ENCODE measurements at places on chromosomes 5 and 9.

GRCh38 chr5:96642281-96642640 lies 19.9 kb upstream of the CAST start:
- DNase-seq: no peak

DNA sequence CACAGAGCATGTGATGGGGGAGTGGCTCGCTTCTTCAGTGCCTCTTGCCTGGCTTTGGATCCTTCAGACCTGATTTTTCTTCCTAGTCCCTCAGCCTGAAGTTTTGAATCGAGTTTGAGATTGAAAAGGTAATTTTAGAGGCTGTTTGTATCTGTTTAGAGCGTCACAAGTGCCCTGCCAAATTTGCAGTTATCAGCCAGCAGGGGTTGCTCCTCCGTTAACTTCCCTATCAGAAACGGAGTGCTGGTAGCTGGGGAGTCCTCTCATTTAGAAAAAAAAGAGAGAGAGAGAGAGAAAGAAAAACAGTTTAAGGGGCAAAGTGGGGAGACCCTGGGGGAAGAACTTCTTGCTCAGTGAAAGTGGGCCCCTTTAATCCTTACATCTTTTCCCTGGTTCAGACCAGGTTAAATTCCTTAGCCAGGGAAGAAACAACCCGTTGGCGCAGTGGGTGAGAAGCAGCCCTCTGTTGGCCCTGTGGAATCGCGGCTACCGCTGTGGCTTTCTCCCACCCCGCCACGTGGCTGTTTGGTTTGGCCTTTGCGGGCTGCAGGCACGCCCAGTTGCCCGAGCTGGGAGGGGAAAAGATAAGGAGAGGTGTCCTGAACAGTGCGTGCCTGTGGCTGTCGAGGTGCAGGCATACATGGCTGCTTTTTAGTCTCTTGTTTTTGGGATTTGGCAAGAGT lies 576.7 kb upstream of the ACO1 start:
- DNase-seq: no peak

DNA sequence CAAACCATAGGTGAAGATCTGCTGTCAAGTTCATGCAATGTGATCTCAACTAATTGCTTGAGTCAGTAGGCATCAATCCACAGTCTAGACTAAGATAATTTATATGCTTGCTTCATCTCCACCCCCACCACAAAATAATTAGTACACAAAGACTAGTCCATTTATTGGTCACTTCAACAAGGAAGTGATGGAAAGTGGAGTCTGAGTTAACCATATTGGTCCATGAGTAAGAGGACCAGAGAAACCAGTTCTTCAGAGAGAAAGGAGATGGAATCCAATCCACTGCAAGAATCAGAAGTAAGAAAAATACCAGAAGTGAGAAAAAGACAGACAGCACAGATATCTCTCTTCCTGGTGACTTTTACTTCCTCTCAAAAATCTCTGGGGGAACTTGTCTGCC lies 366.5 kb downstream of the CHSY3 start:
- DNase-seq: no peak

DNA sequence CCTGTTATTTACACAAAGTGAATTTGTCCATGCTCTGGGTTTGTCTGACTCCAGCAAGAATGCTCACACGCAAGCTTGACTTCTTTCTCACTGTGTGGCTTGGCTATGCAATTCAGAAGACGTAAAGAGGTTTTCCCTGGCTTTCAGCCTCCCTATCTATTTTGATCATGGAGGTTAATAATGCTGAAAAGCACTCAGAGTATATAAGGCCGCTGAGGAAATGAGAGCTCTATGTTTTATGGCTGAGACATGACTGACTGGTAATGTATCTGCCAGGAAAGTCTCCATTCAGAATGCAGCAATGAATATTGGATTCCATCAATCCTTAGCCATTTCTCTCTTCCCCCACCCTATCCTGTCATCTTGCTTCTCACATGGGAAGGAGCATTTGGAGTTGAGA lies 417.3 kb downstream of the DMAC1 start:
- DNase-seq: no peak

DNA sequence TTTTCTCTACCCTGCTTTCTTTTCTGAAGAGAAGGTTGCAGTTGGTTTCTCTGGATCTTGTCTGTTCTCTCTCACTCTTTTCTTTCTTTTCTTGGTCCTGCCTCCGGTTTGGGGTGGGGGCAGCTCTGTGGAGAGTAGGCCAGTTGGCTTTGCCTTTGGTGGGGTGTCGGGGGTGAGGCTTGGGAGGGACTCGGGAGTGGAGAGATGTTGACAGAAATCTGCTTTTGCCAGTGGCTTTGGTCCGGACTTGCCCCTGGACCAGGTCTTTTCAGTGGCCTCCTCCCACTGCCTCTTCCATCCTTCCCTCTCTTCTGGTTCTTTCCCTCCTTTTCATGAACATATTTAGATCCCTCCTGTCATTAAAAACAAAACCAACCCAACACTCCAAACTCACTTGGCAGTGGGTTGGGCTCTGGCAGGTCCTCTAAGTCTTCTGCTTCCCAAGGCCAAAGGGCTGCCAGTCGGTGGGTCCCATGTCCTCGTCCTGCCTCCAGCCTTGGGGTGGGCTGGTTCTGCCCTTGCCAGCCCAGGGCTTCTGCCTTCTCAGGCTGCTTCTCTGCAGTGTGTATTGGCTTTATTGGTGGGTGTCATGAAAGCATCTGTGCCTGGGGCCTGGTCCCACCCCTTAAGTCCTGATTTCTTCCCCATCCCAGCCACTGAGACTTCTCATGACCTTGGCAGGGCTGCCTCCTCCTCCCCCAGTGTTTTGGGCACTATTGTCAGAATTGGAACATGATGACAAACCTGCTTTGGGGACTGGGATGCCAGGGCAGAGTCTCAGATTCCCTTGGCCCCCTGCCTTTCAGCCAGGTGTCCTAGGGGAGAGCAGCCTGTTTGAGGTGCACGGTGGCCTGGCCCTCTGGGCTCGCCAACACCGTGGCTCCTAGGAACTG lies 16.9 kb downstream of the ANKRD33B start:
- no peak for DNase-seq

DNA sequence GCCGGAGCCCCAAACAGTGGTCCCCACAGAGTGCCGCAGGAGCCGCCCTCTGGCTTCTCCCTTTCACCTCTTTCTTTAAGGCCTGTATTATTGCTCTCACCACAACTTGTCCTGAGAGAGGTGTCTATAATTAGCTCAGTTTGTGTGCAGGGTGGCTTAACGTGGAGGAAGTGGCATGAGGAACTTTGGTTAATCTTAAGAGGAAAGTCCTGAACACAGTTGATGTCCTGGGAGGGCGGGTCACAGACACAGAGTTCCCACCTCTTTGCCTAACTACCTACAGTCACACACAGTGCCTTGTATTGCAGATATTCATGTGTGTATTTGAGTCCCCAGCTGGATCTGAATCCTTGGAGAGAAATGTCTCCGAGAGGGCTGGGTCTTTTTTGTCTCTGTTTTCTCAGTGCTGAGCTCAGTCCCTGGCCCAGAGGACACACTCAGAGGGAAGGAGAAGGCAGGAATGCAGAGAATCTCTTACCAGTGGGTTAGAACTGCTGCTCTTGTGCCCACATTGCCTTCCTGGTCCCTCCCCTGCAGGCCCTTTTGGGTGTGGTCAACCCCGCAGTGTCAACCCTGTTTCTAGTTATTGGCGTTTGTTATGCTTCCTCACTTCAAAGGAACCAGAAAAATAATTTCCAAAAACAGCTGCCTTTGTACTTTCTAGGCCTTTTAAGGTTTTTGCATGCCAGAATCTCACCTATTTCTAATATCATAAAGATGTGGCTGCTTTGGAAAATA lies 392.5 kb downstream of the KDM4C start:
- no peak for DNase-seq

- no peak for DNase-seq
Observed at GRCh38 chr5:74629326-74629725, 11.2 kb downstream of the ENC1 start.

GRCh38 chr5:170752257-170753215 lies 31.0 kb upstream of the GABRP start:
- DNase-seq: no peak

GRCh38 chr9:107016383-107016782 lies 153.4 kb downstream of the ZNF462 start:
- no peak for DNase-seq

GRCh38 chr5:55694152-55694830 lies 17.8 kb downstream of the SLC38A9 start:
- DNase-seq: no peak

GRCh38 chr5:33091571-33092363 lies 349.0 kb upstream of the TARS1 start:
- DNase-seq: no peak

- peak; percentile 23 for DNase-seq
Observed at GRCh38 chr5:10564838-10565784, 1.2 kb downstream of the ANKRD33B start.

DNA sequence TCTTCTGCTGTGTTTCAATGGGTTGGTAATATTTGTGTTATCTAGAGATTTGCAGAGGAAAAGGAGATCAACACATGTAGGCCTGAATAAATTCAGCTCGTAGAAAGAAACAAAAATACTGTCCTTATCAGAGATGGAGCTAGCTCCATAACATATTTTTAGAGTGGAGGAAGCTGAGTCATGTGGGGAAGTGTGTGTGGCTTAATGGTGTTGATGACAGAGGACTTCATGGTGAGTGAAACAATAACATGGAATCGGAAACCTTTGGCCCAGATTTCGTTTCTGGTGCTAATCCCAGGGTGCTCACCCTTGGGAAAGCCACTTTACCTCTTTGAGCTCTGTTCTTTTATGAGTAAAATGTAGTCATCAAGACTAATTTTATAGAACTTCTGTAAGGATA lies 825.0 kb downstream of the TLR4 start:
- no peak for DNase-seq

GRCh38 chr5:170818232-170818631 lies 34.7 kb downstream of the GABRP start:
- no peak for DNase-seq

DNA sequence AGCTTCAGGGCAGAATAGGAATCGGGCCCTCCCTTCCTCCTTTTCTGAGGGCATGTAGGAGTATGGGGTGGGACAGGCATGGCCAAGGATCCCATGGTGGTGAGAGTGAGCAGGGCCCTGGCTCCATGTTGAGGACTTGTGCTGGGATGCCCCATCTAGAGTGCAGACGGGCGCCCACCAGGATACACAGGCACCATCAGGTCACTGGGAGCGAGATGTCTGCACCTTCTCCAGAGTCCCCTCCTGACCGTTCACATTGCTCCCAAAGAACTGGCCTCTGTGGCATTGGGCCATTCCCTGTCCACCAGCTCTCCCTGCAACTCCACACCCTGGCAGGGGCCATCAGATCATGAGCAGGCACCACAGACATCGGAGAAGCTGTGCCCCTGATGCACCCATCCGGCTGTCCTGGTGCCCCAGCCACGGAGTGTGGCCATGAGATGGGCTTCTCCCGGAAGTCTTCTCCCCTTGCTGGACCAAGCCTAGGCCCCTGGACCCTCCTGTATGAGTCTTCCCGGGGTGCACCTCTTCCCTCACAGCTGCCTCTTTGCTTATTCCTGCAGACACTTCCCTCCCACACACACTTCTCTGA lies 195.0 kb downstream of the IRX2 start:
- DNase-seq: no peak

GRCh38 chr9:125591245-125591644 lies 115.8 kb downstream of the MAPKAP1 start:
- DNase-seq: no peak

DNA sequence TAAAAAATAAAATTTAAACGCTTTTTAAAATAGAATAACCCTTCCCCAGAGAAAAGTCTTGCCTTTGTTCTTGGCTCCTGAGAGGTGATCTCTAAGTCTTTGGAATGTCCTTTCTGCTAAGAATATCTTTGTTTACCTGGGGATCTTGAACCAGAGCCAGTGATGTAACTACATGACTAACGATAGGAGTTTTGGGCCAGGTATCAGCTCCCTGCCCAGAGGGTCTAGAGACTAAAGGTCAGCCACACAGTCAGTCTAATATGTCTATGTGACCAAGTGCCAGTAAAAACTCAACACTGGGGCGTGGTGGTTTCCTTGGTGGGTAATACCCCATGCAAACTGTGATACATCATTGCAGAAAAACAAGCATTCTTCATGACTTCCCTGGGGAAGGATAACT lies 1351.9 kb upstream of the C9orf72 start:
- DNase-seq: no peak

GRCh38 chr9:129595903-129596540 lies 24.9 kb downstream of the C9orf50 start:
- no peak for DNase-seq

DNA sequence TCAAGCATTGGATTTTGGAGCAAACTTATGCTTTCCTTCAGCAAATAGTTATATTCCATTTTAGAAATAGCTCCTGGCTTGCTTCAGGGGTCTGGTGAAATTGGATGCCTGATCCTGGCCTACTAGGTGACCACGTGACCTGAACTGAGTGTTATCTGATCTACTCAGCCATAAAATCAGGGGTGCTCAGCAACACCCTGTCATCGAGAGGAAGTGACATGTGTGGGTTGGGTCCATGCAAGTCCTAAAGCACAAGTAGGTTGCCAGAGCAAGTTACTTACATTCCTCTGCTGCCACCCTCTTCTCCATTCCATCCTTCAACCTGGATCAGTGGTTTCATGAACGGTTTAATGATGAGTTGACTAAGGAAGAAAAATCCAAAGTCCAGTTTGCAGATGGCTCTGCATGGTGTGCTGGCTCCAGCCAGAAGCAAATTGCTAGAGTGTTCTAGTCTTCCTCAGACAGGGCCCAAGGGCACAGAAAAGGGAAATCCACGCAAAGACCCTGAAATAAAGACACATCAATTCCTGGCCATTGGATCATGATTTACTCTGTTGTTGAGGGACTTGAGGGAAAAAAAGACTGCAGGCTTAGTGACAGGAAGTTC lies 2.8 kb upstream of the FAM193B start:
- DNase-seq: peak; percentile 6

DNA sequence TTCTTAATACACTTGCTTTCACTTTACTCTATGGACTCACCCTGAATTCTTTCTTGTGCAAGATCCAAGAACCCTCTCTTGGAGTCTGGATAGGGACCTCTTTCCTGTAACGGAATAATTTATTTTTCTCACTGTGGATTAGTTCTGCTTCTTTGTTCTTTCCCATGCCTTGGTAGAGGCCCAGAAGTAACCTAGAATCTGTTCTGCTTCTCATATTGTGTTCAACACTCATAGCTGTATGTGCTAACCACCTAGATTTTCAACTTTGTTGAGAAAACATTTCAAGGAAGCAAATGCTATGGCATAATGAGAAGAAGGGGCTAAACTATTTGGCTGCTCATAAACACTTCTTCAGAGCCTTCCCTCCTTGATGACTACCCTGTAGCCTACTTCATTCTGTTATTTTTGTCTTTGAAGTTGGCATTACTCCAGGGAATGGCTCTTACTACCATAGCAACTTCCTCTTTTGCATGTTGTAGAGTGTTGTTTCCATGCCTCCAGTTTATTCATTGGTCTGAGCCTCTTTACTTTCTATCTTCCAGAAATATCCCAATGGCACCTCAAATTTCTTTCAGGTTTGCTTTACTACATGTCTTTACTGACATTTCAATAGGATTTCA lies 74.3 kb downstream of the KIAA0825 start:
- DNase-seq: no peak

DNA sequence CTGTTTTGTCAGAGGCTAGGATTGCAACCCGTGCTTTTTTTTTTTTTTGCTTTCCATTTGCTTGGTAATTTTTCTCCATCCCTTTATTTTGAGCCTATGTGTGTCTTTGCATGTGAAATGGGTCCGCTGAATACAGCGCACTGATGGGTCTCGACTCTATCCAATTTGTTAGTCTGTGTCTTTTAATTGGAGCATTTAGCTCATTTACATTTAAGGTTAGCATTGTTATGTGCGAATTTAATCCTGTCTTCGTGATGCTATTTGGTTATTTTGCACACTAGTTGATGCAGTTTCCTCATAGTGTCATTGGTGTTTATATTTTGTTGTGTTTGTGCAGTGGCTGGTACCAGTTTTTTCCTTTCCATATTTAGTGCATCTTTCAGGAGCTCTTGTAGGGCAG lies 36.2 kb upstream of the TAF11L2 start:
- no peak for DNase-seq

- no peak for DNase-seq
Observed at GRCh38 chr5:90022711-90023053, 386.9 kb downstream of the CETN3 start.
